Midbrain (tissue), 1 donor: ENCODE measurements at places on chromosomes 7 and 10.

DNA sequence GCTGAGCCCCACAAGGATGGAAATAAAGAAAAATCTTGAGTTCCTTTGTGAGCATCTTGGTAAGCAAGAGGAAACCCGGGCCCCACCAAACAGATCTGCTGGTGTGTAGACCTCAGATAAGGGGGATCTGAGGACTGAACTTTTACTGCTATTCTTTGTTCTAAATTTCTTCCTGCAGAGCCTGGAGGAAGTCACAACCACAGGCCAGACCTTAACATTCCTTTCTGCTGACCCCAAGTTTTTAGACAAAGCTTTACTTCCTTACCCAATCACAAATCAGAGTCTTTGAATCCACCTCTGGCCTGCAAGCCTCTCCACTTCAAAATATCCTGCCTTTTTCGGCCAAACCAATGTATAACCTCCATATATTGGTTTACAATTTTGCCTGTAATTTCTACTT, 352.6 kb upstream of the AUTS2 start:
- peak; percentile 12 for DNase-seq

DNA sequence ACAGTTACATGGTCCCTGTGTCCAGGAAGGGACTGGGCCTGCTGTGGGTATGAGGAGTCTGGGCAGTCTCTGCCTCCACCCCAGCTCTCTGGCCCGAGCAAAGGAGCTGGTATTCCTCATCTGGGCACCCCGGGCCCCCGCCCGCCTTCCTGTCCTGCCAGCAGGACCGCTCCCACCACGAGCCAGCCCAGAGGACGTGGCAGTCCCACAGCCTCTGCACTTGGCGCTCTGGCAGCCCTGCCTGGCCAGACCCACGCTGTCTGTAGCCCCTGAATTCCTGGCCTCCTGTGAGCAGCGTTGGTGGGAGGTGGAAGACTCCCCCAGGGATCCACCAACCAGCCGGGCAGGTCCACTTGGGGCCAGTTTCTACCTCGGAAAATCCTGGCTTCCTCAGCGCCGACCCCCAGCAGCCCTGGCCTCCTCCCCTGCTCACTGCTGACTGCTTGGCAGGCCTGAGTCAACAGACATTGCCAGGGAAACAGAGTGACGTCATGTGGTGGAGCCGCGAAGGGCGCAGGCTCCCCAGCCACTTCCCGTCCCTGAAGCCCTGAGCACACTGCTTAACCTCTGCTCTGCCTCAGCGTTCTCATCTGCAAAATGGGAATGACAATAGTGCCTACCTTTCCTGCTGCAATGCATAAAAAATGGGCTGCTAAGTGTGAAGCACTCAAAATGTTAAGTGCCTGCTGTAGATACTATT, 21.6 kb upstream of the LIMK1 start:
- peak; percentile 76 for DNase-seq

- DNase-seq: no peak
These were observed 73.0 kb upstream of the LEP start for GRCh38 chr7:128167791-128168666.

GRCh38 chr10:110310741-110311140, 6.0 kb upstream of the SMNDC1 start:
- DNase-seq: no peak

DNA sequence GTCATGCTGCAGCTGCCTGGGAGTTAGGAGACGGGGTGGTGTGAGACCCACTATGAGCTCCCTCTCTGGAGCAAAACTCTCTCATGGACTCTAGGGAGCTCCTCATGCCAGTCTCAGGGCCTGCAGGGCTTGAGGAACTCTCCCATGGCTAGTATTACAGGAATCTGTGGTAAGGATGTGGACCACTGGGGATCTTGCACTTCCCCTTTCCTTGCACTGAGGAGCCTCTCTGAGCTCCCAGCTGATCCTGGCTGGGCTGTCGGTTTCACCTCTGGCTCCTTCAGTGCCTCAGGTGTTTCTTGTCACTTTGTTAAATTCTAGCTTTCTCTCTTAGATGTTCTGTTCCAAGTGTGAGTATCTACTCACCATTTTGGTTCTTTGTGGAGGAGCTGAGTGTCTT, 71.6 kb upstream of the IMMP2L start:
- DNase-seq: no peak

DNA sequence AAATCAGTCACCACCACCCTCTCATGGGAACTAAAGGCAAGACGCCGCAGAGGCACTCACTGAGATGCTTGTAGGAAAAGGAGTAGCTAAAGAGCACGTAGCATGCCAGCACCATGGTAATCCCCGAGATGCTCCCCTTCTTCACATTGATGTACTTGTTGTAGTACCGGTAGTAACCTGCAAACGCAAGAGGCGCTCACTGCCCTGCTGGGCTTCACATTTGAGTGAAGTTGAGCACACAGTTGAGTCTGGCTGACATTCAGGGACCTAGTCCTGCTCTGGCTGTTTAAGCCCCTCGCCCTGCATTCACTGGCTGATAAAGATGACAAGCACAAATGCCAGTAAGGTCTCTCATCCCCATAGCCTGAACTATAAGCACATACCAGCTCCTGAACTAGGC, 6.9 kb downstream of the ATP5MF start:
- DNase-seq: no peak

DNA sequence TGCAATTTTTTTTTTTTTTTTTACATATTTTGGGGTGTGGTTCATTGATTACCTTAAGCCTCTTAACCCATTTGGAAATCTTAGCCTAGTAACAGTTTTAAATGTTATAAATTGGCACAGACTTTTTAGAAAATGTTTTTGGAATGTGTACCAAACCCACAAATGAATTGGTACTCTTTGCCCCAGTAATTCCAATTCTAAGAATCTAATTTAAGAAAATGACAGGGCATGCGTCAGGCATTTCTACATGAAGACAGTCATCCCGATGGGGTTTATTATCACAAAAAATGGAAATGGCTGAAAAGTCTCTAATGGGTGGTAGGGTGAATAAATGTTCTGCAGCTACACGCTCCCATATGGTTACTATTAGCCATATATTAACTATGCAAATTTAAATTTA, 54.9 kb downstream of the ITIH5 start:
- no peak for DNase-seq

DNA sequence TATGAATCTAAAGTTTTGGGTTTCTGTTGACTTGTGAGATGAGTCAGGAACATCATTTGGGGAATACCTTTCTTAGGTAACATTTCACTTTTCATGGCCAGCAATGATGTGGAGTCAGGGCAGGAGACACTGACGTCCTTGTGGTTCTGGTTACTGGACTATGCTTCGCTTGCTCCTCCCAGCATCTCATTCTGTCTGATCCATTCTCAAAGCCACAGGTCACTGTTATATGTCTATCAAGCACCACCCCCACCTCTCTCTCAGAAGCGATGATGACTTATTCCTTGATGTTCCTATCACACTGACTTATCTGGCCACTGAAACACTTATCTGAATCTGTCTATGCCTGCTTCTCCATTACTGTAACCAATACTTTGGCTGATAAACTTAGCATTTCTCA, 51.6 kb downstream of the TES start:
- no peak for DNase-seq

GRCh38 chr7:29039821-29040578, 81.9 kb upstream of the TRIL start:
- no peak for DNase-seq

- no peak for DNase-seq
These were observed 3.1 kb upstream of the STK32C start for GRCh38 chr10:132310701-132311337.

DNA sequence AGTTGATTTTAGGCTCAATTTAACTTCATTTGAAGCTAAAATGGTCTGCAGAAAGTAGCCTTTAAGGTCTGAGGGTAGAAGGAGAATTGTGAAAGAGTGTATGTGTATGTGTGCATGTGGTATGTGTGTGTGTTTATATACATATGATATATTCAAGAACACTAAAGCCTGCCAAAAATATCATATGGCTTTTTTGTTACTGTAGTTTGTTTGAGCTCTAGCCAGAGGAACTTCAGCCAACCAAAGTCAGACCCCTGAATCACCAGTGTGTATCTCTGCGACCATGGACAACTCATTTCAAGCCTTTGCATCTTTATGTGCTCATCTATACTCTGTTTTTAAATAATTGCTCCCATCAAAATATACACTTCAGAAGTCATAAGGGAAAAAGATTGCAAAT, 58.4 kb upstream of the HDAC9 start:
- DNase-seq: no peak

DNA sequence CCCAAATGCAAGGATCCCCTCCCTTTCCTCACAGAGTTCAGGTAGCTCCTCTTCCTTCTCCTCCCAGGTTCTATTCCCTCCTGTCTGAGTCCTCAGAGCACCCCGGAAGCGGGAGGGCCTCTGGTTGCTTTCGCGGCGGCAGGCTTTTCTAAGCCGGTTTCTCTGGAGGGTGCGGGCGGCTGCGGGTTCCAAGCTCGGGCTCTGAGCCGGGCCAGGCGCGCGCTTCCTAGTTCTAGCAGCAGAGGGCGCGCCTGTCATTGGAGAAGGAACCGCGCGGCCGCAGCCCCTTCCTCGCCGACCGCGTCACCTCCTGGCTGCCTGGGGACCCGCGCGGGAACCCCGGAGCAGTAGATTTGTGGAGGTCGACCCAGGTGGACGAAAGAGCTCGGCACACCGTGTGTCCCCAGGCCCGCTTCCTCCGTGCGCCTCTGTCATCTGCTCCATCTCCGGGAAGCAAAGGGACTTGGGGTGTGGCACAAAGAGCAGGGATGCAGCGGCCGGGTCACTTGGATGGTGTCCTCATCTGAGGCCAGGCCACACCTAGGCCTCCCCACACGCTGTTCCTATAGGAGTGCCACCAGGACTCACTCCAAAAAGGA, 389.0 kb upstream of the PODXL start:
- peak; percentile 69 for DNase-seq

DNA sequence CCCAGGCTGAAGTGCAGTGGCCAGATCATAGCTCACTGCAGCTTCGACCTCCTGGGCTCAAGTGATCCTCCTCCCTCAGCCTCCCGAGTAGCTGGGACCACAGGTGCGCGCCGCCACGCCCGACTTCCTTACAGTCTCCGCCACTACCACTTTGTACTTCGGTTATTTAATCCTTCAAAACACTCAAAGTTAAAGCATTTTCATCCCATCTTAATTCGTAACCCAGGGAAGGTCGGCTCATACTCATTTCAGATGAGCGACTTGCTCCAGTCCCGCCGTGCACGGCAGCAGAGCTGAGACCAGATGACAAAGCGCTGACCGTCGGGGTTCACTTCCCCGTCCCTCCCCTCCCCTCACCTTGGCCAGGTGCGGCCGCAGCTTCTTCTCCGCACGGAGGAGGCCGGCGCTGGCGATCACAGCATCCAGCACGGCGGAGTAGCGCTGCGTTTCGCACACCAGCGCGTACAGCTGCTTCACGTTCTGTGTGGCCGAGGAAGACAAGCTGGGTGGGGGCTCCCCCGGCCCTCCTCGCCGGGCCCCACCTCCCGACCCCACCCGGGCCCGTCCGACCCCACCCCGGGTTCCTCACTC, 457 bp downstream of the NSUN5 start:
- no peak for DNase-seq

GRCh38 chr10:126840576-126841135, 64.6 kb upstream of the DOCK1 start:
- no peak for DNase-seq

DNA sequence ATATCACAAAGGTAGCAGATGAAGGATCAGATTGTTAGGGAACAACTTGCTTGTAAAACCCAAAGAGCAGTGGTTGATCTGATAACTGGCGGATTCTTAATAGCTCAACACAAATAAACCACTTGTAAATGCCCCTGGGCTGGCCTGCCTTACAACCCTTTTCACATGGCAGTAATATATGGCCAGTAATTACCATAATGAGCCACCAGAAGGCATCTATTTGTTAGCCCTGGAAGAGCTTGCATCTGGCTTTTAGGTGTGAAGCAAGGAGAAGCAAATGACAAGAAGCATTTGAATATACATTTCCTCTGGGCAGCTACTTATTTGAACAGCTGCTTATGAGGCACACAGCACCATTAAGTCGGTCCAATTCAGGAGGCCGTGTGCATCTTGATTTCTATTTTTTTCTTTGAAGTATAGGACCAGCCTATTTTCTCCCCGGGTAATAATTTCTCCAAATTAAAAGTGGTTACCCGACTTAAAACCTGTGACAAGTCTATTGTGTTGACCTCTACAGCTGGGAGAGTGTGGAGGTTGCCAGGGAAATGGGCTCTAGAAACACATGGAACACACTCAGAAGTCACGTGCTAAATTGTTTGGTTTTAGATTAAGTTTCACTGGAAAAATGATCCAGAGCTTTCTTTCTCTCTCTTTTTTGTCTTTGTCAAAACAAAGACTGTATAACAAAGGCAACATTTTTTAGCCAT, 113.4 kb downstream of the SEM1 start:
- DNase-seq: no peak

DNA sequence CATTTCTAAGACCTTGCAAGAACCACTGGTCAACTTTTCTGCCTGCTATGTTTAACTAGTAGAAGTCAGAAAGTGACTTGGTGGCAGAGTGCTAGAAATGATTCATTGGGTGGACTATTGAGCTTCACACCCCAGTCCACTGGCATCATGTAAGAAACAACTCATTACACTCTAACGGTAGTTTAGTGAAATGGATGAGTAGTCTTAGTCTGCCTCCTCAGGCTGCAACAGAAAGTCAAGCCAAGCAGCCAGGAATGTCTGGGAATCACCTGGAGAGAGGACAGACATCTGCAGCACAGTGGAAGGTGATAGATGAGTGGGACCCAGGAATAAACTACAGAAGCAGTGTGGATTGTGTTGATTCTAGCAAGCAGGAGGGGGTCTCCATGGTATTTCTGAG, 125.4 kb downstream of the AUTS2 start:
- no peak for DNase-seq

- peak; percentile 44 for DNase-seq
These were observed 87.7 kb upstream of the PRKCQ start for GRCh38 chr10:6667679-6668270.

DNA sequence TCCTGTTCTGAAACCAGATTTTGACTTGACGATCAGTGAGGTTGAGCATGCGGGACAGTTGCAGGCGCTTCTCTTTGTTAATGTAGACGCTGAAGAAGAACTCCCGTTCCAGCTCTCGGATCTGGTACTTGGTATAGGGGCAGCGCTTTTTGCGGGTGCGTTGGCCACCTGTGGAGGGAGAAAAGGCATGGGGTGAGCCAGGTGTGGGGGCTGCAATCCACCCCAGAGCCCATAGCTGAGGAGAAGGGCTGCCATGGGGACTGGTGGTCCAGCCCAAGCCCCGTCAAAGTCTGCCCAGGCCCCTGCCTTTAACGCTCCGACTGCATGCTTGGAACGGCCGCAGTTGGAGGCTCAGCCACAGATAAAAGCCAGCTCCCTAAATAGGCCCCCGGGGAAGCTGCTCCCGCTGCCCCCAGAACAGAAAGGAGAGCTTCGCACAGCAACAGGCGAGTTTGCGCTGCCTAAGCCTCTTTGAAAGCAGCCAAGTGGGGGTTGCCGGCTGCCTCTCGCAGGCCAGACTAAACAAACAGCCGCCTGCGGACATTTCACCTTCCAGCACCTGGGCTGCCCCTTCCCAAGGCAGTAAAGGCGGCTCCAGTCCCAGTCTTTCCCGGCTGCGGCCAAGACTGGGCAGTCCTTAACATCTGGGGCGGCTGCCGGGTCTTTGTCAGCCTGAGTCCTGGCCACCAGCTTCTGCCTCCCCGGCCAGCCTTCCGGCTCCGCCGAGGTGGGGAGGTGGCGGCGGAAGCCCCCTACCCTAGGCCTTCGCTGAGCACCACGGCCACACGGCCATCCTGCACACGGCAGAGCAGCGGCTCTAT, 2.0 kb downstream of the HOXA11 start:
- no peak for DNase-seq

GRCh38 chr10:1368842-1369171, 312.6 kb downstream of the WDR37 start:
- peak; percentile 5 for DNase-seq

GRCh38 chr10:178723-179122, 43.5 kb downstream of the ZMYND11 start:
- no peak for DNase-seq
